Esophagus squamous epithelium (tissue), 5 donors: ENCODE measurements at places on chromosomes 7 and 10. TPM values are rescaled to one million over a fixed set of nuclear protein-coding genes. Genes with fewer than 3 reads are reported as not detected.

DNA sequence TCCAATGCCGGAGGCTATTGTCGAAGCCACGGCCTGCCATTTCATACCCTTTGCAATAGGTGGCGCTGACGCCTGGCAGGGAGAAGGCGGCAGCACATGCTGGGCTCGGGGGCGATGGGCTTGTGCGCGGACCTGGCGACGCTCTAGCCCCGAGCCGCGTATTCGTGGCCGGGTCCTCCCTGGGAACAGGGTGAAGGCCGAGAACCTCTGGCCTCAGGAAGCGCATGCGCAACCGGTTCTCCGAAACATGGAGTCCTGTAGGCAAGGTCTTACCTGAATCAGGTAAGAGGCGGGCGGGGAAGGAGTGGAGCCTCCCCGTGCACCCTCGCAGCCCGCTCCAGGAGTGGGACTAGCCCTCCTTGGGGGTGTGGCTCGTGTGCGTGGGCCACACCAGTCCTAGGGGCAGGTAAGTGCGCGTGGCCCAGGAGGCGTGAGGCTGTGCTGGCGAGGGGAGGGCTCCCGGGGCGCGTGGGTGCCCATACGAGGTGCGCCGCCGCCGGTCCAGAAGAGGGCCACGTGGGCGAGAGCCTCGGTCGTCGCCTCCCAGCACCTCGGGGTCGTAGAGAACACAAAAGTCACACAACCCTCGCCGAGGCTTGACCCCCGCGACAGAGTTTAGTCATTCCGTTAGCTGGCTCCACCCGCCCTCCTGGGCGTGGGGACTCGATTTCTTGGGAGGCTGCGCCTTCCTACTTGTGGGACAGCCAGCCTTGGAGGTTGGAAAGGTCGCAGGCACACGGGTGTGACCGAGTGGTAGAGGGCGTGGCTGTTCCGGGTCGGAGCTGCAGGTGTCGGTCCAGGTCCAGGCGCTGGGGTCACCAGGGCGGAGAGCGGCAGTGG lies 5.6 kb upstream of the MEST start:
- DNase-seq, result no peak

- no peak for DNase-seq
These were observed 47.6 kb downstream of the ZRANB1 start for GRCh38 chr10:124989526-124989925.

The SMKR1 gene
- total RNA-seq, result not detected

The NCF1 gene
- 1.8 TPM for total RNA-seq

GRCh38 chr7:15863951-15864625 lies 177.6 kb upstream of the MEOX2 start:
- no peak for DNase-seq

- DNase-seq, result no peak
These were observed 315.0 kb downstream of the IPMK start for GRCh38 chr10:57952741-57953140.

DNA sequence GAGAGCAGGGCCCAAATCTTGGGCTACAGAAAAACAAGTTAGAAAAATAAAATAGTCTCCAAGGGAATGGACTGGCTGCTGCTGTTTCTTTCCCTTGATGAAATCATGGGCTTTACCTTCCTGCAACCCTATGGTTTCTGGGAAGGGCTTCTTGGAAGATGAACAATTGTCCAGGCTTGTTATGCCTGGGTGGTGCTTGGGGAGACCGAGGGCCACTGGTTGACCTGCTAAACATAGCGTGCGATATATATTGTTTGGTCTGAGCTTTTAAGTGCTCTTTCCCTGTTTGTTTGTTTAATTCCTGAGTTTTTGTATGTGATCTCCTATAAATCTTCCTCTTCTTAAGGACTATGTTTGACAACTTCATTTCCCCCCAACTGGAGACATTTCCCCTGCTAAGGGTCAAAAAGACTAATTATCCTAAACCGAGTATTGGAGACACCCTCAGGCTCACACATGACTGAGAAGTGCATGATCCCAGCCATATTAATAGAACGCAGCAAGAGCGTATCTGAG lies 37.9 kb downstream of the SLC25A28 start:
- no peak for DNase-seq

- DNase-seq, result no peak
These were observed 31.9 kb upstream of the C10orf53 start for GRCh38 chr10:49647554-49647953.

DNA sequence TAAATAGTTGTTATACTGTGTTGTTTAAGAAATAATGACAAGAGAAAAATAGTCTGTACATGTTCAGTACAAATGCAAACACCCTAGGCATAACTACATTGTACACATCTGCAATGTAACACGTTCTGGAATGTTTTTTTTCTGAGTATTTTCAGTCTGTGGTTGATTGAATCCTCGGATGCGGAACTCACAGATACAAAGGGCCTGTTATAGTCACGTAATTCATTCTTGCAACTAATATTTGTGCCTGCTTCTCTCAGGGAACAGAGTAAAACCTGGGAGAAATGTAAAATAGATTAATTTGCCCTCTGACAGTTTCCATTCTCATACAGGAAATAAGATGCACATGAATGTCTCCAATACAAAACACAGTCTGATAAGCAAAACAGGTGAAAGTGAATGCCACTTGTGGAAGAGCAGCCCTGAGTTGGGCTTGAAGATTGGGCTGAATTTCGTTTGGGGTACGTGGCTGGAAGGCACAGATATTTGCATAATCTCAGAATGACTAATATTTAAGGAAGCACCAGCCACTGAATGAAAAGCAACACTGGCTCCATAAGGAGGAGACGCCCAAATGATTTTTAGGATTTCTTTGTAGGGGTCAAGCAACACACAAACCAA lies 19.1 kb downstream of the DENND2A start:
- DNase-seq, result no peak

DNA sequence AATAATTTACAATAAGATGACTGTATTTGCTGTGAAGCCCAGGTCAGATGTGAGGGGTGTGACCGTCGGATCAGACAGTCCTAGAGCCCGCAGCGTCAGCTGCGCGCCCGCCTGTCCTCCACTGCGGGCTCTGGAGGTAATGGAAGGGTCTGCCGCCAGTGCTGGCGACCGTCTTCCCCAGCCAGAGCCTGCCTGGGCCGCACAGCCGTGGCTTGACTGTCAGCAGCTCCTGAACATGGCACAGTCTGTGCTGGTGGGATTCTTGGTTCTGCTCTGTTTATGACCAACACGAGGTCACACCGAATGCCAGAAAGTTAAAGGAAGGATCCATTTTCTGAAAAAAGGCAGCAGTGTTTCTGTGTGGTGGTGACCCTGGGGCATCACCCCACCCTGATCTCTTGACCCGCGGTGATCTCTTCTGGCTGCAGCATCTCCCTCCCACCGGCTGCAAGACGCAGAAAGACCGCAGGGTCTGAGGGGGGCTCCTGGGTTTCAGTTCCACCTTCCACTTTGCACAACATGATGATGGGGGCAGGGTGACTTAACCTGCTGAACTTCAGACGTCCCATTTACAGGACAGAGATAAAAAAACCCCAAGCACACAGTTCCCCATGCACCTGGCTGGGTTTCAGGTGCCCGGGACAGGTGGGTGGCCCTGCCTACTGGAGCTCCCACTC lies 103.7 kb downstream of the DNAJB6 start:
- no peak for DNase-seq

- no peak for DNase-seq
These were observed 15.4 kb downstream of the GPNMB start for GRCh38 chr7:23261843-23262452.

The SYT15B gene
- total RNA-seq, result 4.9 TPM

GRCh38 chr10:26468291-26468690 lies 30.1 kb downstream of the APBB1IP start:
- DNase-seq, result no peak

DNA sequence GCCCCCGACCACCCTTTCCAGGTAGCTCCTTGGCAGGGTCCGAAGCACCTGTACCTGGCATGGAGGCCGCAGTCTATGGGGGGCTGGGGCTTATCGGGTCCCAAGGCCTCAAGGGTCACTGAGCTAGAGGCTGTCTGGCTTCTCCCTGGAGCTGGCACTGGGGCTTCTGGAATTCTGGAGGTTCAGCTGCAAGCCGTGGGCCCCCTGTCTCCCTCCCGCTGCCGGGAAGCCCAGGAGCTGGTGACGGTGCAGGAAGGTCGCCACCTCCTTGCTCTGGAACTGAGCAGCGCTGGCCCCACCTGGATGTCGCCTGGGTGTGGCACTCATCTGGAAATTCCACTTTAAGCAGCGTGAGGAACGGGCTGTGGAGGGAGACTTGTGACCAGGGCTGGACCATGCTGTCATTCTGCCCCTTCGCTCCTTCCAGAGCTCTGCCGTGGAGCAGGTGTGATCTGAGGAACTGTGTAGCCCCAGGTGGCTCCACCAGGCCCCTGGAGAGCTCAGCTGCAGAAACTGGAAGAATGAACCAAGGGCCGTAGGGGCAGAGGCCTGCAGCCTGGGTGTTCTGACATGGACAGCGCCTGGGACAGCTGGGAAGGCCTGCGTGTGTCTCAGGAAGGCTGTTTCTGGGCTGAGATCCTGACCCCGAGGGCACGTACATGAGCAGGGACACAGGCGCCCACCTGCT lies 129.7 kb upstream of the PPP2R2D start:
- no peak for DNase-seq

The CHAT gene
- not detected for total RNA-seq

GRCh38 chr7:80540836-80541235 lies 29.0 kb upstream of the GNAT3 start:
- no peak for DNase-seq

DNA sequence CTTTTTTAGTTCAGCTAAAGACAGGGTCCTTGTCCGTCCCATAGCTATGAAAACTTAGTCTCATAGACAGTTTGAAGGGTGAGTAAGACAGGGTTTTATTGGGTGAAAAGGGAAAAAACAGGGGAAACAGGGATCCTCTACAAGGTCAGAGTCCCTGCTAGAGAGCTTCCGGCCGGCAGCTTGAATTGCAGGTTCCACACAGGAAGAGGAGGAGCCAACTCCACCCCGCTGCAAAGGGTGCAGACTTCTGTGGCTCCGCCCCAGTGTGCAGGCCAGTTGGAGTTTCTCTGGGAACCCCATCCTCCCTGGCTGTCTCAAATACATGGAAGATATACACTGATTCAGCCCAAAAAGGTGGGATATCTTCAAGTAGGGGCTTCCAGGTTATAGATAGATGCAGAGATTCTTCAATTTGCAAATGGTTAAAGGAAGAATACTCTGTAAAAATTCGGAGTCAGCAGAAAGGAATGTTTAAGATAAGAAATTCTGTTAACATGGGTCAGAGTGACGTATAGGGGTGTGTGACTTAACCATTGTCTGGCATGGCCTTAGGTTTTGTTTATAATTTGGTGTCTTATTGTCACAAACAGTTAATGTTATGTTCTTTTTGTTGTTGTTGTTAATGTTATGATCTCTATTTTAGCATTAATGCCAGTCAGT lies 34.6 kb upstream of the HECW1 start:
- no peak for DNase-seq

The HYAL4 gene
- total RNA-seq, result 3.0 TPM

DNA sequence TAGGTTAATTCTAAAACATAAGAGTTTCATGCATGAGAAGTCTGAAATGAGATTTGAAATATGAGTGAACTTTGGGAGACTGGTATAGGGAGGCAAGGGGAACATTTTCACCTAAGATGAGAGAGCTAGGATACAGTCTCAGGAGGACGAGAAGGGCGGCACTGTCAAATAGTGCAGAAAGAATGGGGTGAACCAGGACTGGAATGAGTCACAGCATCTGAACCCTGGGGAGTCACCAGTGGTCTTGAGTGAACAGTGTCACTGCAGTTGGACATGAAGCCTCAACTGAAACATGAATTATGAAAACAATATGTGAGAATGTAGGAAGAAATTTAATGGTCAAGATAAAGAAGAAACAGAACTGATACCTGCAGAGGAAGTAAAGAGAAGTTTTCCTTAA lies 33.8 kb downstream of the GNG11 start:
- DNase-seq, result no peak

GRCh38 chr10:58981846-58982245 lies 194.6 kb upstream of the PHYHIPL start:
- DNase-seq, result no peak

DNA sequence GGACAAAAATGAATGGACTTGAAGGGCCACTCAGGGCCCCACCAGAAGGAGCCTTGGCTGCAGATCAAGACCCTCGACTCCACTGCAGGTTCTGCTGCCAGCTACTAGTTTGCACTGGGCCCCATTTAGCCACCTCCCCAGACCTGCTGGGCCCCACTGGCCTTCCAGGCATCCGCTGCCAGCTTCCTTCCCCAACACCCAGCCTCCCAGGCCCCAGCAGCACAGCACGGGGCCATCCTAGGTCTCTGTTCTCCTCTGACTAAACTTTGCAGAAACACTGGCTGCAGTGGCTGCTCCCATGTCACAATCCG lies 277.4 kb upstream of the KLF14 start:
- no peak for DNase-seq

DNA sequence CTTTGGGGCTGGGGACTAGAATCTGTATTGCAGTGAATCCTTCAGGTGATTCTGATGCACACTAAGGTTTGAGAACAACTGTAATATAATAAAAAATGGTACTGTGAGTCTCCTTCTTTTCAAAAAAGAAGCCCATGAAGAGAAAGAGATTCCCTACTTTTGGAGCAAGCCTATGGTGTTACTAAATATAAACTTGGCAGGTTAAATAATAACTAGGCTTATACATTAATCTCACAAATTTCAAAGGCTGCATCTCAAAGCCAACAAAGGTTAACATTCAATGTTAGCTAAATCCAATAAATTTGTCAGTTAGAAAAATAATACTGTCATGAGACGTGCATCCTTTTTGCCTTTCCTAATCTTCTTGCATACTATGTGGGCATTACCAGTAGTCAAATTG lies 159.7 kb upstream of the LAMB4 start:
- no peak for DNase-seq

The PAX4 gene
- total RNA-seq, result not detected

DNA sequence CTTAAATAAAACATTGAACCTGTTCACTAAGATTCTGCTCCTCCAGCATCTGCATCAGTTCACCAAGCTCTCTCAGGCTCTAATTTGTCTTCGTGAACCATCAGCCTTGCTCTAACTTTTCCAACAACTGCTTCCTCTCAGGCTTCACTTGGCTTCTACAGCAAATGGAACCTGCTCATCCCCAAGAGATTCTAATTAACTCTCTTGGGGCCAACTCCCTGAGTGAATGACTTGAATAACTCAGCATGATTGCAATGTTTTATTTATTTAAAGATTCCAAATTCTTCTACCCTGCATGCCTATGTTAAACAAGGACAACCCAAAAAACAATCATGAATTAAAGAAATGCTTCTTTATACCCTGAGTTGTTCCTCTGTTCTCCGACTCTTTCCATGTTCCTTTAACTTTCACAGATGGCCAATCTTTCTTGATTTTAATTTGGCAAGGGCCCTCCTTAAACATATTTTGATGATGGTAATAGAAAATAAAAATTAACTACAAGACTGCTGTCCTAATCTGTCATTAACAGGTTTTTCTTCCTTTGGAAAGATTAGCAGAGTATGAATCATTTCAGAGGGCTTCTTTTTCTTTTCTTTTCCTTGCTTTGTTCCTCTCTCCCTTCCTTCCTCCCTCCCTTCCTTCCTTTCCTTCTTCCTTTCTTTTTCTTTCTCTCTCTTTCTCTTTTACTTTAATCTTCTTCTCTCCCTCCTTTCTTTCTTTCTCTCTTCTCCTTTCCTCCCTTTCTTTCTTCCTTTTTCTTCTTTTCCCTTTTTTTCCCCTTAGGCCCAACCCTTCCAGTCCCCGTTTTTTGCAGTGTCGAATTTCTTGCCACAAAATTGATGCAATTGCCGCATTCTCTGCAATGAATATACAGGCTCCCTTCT lies 195.0 kb upstream of the RHOBTB1 start:
- no peak for DNase-seq

The GLUD1 gene
- 114 TPM for total RNA-seq

- DNase-seq, result no peak
These were observed 415.8 kb upstream of the SEMA3A start for GRCh38 chr7:84610390-84610789.
